ENCODE measurements at places on chromosomes 6 and 20. TPM values are rescaled to one million over a fixed set of nuclear protein-coding genes. Genes with fewer than 3 reads are reported as not detected.

The ENPP4 gene
- total RNA-seq: 0.29 TPM

The NKAIN4 gene
- 8.3 TPM for total RNA-seq

The SLC32A1 gene
- not detected for total RNA-seq

The PRSS35 gene
- not detected for total RNA-seq

The MACROD2 gene
- total RNA-seq: 0.43 TPM
